MM.1S (cell line): ENCODE measurements at places on chromosomes 2 and 18.
A peak's percentile ranks its signal among the peaks of the same experiment; 100 is the strongest.

DNA sequence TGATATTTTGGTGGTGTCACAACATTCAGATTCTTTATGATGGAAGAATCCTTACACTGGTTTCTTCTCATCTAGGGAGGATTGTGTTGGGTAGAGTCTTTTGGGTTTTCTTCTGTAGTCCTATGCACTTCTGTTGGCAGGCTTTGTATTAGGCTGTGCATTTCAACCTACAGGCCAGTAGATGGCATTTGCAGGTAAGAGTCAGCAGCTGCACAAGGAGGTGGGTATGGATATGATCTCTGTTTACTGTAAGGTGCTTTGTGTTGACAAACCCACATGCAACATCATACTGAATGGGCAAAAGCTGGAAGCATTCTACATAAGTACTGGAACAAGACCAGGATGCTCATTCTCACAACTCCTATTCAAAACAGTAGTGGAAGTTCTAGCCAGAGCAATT, 656.8 kb downstream of the METTL4 start:
- no peaks in the 10 kb centered on the region for H3K27me3 ChIP-seq
- no peak overlapping the region for H3K27ac ChIP-seq
- no peaks in the 10 kb centered on the region for H3K4me1 ChIP-seq
- DNase-seq, result peak; percentile 36

DNA sequence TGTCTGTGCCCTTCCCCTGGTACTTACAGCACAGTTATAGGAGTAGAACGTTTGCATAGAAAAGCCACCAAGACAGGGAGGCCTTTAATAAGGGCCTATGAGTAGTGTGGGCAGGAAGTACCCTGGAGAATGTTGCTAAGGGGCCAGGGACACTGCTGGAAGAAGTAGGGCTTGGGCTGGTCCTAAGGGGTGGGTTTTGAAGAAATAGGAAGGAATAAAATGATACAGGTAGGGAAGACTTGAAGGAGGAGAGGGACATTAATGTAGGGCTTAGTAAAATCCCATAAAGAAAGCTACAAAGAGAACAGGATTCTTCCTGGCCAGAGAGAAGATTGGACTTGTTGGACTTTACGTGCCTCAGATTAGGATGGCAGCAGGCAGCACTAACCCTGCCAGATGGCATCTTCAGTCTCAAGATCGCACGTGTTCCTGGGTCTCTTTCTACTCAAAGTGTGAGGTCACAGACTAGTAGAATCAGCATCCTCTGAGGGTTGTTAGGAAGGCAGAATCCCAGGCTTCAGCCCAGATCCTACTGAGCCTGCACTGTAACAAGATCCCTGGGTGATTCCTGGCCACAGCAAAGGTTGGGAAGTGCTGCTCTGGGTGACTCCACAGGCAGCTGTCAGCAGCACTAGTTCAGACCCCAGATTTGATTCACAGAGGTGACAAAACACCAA, 39.2 kb downstream of the EPAS1 start:
- H3K36me3 ChIP-seq, result no peaks in the 10 kb centered on the region
- H3K27me3 ChIP-seq, result no peaks in the 10 kb centered on the region
- DNase-seq, result no peak
- no peak overlapping the region for H3K4me3 ChIP-seq

DNA sequence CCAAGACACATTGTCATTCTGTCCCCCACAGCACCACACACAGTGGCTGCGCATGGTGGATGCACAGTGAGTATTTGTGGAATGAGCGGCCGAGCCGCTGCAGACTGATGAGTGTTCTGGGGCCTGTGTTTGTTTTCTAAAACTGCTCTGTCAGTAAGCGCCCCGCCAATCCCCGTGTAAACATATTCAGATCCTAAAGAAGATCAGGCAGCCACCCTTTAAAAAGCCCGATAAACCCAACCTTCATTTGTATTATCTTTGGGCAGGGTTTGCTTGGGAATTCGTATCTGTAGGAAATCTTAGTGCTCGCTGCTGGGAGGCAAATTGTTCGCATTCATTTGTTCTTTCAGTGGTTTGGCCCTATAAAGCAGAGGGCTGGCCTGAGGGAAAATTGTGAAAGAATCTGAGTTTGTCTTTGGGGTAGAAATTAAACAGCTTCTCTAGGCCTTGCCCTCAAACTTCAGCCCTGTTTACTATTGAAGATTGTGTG, 68.6 kb downstream of the TGOLN2 start:
- no peaks in the 10 kb centered on the region for H3K4me1 ChIP-seq
- H3K27me3 ChIP-seq, result no peaks in the 10 kb centered on the region
- DNase-seq, result no peak
- no peaks in the 10 kb centered on the region for H3K36me3 ChIP-seq

DNA sequence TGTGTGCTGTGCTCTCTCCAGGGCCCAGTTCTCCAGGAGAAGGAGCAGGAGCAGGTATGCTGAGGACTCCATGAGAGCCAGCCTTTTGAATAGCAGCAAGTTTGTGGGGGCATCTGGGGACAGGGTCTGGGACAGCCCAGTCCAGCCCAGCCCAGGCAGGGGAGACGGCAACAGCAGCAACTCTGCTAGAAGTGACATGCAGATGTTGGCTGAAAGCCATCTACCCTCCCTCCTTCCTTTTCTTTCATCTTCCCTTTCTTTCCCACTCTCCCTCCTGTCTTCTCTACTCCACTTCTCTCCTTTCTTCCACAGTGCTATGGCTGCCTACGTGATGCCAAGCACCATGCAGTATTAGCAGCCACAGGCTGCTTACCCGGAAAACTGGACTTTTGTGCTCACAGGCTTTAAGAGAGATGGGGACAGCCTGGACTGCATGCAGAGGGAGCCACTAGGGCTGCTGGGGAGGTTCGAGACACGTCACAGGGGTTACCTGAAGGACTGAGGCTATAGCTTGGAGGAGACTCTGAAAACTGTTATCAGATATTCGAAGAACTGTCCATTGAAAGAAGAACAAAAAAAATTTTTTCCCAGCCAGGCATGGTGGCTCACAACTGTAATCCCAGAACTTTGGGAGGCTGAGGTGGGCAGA, 23.8 kb upstream of the YWHAQ start:
- no peak for DNase-seq
- no peaks in the 10 kb centered on the region for H3K36me3 ChIP-seq
- no peak overlapping the region for H3K4me3 ChIP-seq
- no peaks in the 10 kb centered on the region for H3K27me3 ChIP-seq

DNA sequence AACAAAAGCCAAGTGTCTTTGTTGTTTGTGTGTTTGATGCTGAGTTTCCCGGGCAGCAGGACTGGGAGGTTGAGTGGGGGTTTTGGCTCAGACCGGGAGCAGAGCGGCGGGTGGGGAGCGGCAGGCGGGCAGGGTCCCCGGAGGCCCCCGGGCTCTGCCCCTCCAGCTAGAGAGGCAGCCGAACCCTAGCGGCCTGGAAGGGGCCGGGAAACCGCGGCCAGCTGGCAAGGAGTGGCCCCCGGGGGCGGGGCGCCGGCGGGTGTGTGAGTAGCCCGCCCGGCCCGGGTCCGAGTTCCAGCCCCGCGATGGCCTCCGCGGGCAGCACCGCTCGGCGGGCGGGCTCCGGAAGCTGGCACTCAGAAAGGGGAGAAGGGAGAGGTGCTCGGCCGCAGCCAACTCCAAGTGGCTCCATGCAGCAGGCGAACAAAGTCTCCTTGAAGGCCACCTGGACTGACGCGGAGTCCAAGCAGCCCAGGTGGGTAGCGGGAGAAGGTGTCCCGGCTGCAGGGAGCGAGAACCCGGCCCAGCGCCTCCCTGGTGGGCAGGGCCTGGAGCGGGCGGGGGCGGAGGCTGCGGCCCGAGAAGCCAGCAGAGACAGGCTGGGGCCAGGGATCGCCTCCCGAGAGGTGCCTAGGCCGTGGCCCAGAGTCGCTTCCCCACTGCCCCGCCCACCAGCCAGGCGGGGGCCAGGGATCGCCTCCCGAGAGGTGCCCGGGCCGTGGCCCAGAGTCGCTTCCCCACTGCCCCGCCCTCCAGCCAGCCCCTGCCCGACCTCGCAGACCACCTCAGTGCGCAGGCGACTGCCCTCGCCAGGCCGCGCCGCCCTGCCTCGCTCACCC, at the start of gene ANKRD53:
TSS of gene ANKRD53 (plus strand) at position 290 of the 839 bp plus-strand sequence. CDS start at position 306, 16 bp downstream.
- peak within 1 kb of the TSS; percentile 61 for H3K4me3 ChIP-seq
- no peaks in the 10 kb centered on the region for H3K36me3 ChIP-seq

DNA sequence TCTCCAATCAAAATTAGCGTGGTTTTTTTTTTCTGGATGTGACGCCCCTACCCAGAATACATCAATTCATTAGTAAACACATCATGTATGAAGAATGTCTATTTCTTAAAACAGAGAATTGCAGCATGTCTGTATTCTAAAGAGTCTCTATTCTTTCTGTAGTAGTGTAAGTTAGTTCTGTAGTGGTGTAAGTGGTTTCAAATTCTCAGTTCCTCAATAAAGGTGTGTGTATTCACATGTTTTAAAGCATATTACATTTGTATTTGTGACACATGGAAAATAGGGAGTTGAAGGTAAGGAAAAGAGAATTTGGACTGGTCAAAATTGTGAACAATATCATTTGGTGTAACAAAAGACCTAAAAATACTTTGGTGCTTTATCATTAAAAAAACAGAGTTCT, 8.0 kb upstream of the GPR75 start:
- no peaks in the 10 kb centered on the region for H3K4me1 ChIP-seq
- H3K4me3 ChIP-seq, result no peak overlapping the region
- no peaks in the 10 kb centered on the region for H3K27me3 ChIP-seq
- H3K36me3 ChIP-seq, result peaks cover 10% of the 10 kb centered on the region; the same call in 1 of the 2 replicates

DNA sequence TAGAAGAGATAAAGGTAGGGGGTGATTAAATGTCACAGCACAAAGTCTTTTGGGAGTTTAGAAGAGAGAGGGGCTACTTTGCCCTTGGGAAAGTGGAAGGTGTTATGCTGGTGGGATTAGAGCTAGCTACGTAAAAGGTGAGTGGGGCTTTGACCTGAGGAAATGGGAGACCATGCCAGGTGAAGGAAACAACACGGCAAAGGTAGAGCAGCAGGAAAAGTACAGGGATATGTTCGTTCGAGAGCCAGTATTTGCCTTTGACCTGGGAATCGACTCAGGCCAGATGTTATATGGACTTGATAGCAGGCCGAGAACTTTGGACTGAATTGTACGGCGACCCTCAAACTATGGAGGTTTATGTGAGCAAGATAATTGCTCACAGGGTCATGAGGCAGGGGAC, 55.7 kb upstream of the ACKR3 start:
- H3K27ac ChIP-seq, result no peak overlapping the region
- no peak overlapping the region for H3K4me3 ChIP-seq
- no peak for DNase-seq
- H3K36me3 ChIP-seq, result no peaks in the 10 kb centered on the region
- no peaks in the 10 kb centered on the region for H3K27me3 ChIP-seq

DNA sequence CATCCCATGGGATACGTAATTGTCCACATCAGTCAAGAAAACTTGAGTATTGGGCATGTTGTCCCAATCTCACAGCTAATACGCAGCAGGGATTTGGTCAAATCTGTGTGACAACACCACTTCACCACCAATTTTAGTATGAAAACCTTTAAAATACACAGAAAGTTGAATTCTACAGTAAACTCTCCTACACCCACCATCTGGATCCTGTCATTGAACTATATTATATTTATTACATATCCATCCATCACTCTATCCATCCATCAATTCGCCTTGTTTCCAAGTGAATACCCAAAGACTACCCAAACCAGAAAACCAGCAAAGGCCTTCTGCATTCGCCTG, 846 bp upstream of the FKBP7 start:
- H3K4me1 ChIP-seq, result peaks cover 25% of the 10 kb centered on the region
- no peaks in the 10 kb centered on the region for H3K27me3 ChIP-seq
- H3K36me3 ChIP-seq, result no peaks in the 10 kb centered on the region

GRCh38 chr18:23311351-23312121, 141.6 kb upstream of the RIOK3 start:
- H3K4me1 ChIP-seq, result peaks cover 15% of the 10 kb centered on the region
- H3K27ac ChIP-seq, result no peak overlapping the region
- no peak overlapping the region for H3K4me3 ChIP-seq
- no peaks in the 10 kb centered on the region for H3K27me3 ChIP-seq
- no peaks in the 10 kb centered on the region for H3K36me3 ChIP-seq

DNA sequence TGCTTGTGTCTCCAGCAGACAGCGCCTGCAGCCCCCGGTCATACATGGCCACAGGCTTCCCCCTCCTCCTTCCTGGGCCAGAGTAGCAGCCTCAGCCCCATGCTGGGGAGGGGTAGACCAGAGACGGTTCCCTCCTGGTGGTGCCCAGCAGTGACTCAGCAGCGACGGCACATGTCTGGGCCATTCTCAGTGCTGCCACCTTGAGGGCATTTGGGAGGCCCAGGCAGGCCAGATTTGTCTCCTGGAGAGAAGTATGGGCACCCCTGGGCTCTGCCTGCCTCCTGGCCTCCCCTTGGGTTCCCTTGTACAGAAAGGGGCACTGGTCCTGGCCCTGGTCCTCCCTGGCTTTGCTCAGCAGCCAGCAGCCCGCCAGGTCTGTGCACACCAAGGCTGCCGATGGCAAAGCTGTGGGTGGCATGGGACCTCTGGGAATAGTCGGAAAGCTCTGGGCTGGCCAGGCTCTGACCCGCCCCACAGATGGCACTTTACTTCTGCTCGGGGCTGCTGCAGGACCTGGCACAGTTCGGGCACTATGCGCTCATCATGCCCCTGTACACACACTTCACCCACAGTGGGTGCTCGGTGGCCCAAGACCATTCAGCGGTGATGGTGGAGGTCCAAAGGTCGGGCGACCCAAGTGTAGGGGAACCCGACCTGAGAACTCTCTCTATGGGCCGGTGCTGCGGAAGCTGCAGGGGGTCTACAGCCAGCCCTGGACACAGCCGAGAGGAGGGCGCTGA, 11.4 kb upstream of the ALPI start:
- no peak overlapping the region for H3K27ac ChIP-seq
- H3K27me3 ChIP-seq, result no peaks in the 10 kb centered on the region
- H3K36me3 ChIP-seq, result no peaks in the 10 kb centered on the region
- no peaks in the 10 kb centered on the region for H3K4me1 ChIP-seq
- peak; percentile 57 for DNase-seq

- H3K4me1 ChIP-seq, result no peaks in the 10 kb centered on the region
- no peaks in the 10 kb centered on the region for H3K27me3 ChIP-seq
- H3K36me3 ChIP-seq, result no peaks in the 10 kb centered on the region
Measured at GRCh38 chr2:171390941-171391516, 42.8 kb downstream of the METTL8 start.

DNA sequence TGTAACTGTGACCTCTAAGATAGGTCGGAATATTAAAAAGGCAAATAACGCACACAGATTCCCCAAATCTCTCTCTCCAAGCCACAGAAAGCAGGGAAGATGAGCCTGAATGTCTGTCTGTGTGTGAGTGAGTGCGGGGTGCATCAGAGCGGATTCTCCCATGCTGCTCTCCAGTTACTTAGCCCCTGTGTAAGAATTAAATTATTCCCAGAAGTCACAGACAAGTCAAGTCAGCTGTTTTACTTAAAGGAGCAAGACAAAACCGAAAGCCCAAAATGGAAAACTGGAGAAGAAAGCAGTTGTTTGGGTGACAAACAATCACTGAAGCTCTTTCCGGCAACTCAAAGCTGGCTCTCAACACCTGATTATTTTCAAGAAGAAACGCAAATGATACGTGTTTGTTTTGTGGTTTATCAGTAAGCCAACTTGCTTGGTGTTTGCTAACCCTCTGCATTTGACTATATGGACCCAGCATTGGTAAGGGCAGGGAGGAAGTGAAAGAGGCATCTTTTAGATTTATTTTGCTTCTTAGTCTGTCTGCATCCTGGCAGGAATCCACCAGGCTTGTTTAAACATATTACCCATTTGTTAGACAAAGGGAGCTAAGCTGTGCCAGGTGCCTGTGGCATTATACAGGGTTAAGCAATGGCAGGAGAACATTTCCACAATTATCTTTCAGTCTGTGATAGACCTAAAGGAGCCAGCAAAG, 121.5 kb upstream of the CREB1 start:
- H3K36me3 ChIP-seq, result no peaks in the 10 kb centered on the region
- DNase-seq, result peak; percentile 71
- no peaks in the 10 kb centered on the region for H3K27me3 ChIP-seq
- H3K4me3 ChIP-seq, result peak overlapping the region; percentile 2; the same call in 1 of the 2 replicates
